Ascending aorta (tissue), 2 donors: ENCODE measurements at places on chromosomes 5 and 9. TPM values are rescaled to one million over a fixed set of nuclear protein-coding genes. Genes with fewer than 3 reads are reported as not detected.

Gene CDC20B
- not detected for total RNA-seq

Gene TAF11L10
- not detected for total RNA-seq

Gene PKN3
- total RNA-seq: 28.8 TPM

Gene DMRT2
- total RNA-seq: 7.2 TPM

Gene NR2F1
- 8.0 TPM for total RNA-seq

Gene IRX1
- 10.3 TPM for total RNA-seq

Gene HSPB3
- total RNA-seq: not detected

Gene GPX8
- total RNA-seq: 27.9 TPM

Gene NTNG2
- total RNA-seq: 5.9 TPM

Gene RFK
- 8.9 TPM for total RNA-seq

Gene AFAP1L1
- 24.7 TPM for total RNA-seq

Gene IZUMO3
- total RNA-seq: not detected

Gene VAV2
- 12.7 TPM for total RNA-seq

Gene SCAMP1
- total RNA-seq: 15.0 TPM

Gene IFNB1
- total RNA-seq: not detected

Gene LCN9
- not detected for total RNA-seq

Gene DNLZ
- total RNA-seq: 191 TPM

Gene DCTN4
- total RNA-seq: 28.1 TPM

Gene LPAR1
- 35.4 TPM for total RNA-seq

Gene RNF183
- not detected for total RNA-seq

Gene GRAMD2B
- 55.6 TPM for total RNA-seq

Gene PDLIM4
- 49.1 TPM for total RNA-seq

Gene PCDHGC5
- total RNA-seq: 0.11 TPM

Gene MVB12B
- 9.4 TPM for total RNA-seq

Gene IL9
- not detected for total RNA-seq

Gene FUBP3
- 14.5 TPM for total RNA-seq

Gene SLC6A7
- total RNA-seq: not detected

Gene SRA1
- 47.3 TPM for total RNA-seq

Gene GNA14
- total RNA-seq: 3.5 TPM

Gene IFNA21
- total RNA-seq: not detected

Gene KCNV2
- total RNA-seq: not detected

Gene C5orf46
- 62.8 TPM for total RNA-seq
